HT1080 (cell line): ENCODE measurements at places on chromosomes 4 and X.

DNA sequence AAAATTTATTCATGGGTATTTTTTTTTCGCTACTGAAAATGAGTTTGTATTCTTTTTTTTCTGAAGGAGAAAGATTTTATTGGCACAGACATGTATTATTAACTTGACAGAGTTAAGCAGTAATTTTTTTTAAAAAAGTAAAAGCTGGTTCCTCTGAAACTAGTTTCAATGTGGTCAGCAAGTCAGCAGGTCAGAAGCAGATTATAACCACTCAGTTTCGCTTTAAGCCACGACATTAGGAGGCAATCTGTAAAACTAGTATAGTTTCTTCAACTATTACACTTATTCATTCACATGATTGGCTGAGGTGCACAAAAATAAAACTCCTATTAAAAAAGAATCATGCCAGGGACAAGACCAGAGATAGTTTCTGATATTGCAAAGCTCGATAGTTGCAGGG is 714.2 kb upstream of the PCDH7 start:
- no peak for DNase-seq

DNA sequence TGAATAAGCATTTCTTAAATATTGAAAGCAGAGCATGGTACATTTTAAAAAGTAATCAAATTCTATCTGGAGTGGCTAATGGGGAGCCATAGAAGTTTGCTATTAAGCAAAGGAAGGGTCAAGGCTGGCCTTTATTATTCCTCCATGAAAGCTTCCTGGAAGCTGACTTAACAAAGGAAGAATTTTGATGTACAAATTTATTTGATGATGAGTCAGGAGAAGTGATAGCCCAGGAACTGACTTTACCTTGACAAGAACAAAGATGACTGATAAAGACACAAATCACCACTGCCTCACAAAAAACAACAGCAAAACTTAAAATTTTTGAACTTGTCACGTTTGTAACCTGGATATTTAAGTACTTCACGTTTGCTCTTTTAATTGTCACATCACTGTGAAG is 872.1 kb downstream of the PCDH7 start:
- DNase-seq, result peak; percentile 43

GRCh38 chrX:102934624-102935023 is 2.4 kb upstream of the RAB40AL start:
- DNase-seq, result peak; percentile 13

DNA sequence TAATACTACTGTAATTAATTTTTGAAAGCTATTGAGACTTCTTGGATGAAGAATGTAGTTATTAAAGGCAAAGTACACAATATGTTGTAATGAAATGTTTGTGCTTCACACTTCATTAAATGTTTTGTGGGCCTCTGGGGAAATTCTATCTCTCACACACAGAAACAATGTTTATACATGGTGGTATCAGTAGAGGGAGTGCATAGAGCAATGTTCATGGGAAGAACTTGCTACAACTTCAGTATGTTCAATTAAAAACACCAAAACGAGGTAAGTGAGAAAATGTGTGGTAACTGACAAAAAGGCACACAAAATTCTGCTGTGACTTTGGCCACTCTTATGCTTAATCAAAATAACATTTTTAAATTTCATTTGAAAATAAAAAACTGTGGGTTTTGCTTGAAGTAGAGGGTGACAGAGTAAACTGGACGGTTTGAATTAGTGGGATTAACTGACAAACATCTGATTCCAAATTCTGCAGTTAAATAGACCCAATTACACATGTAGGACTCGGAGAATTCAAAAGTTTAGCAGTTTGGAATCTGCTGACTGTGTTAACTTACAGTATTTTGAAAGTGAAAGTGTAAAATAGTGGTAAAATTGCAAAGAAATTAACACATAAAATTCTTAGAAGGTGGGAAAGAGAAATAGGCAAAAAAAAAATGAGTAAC is 111.4 kb upstream of the TTC29 start:
- DNase-seq, result peak; percentile 17

DNA sequence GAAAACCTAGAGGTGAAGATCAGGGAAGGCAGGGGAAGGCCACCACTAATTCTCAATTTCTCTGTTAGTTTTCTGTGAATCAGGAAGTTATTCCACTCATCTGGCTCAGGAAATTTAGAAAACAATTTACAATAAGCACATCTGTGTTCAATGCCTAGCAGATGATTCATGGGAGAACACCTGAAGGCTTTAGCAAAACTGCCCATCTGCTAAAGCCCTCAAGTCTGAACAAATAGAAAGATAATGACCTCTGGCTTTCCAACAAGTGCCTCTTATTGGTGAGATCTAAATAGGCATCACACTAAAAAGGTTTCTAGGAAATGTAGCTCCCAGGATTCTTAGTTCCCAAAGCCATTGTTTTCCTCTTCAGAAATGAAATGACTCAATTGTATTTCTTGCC is 122.1 kb upstream of the GNPDA2 start:
- DNase-seq, result no peak

- no peak for DNase-seq
These were observed 195.3 kb upstream of the PDE5A start for GRCh38 chr4:119823891-119824290.

GRCh38 chrX:130563476-130563875 is 161.7 kb downstream of the RBMX2 start:
- DNase-seq, result no peak
